ENCODE measurements at places on chromosomes 7 and 10.

DNA sequence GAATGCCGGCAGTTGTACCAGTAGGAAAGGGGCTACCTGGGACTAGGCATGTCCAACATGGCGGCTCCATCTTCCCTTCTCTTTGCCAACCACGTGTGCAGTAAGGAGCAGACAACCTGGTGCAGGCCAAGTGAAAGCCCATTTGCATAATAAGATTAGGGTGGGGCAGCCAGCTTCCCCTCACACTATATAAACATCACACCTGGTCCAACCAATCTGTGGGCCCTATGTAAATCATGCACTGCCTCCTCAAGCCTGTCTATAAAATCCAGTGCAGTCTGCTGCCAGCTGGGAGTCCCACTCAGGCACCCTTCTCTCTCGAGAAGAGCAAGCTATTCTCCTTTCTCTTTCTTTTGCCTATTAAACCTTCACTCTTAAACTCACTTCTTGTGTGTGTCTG, 429.3 kb downstream of the CALN1 start:
- DNase-seq = no peak

- no peak for DNase-seq
Observed at GRCh38 chr10:124640056-124640455, 104.1 kb downstream of the FAM53B start.

- no peak for DNase-seq
Observed at GRCh38 chr10:132940791-132941465, 1.4 kb downstream of the CFAP46 start.

DNA sequence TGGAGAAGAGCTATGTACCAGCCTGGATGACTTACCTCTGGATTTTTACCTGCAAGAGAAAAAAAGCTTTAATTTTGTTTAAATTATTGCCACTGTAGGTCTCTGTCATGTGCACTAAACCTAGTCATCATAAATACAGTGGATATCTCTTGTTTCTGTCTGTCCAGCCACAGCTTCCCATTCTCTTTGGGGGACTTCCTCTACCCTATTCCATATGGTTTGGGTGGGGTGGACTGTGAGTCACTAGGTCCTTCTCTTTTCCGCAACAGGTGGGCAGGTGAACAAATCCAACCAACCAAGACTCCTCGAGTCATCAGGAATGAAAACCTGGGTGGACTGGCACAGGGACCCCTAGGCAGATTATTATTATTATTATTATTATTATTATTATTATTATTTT, 87.3 kb upstream of the CYTH3 start:
- no peak for DNase-seq

- DNase-seq = no peak
Observed at GRCh38 chr10:69681436-69681835, 51.4 kb downstream of the FAM241B start.

- DNase-seq = no peak
Observed at GRCh38 chr10:75097666-75098285, 13.7 kb upstream of the SAMD8 start.

DNA sequence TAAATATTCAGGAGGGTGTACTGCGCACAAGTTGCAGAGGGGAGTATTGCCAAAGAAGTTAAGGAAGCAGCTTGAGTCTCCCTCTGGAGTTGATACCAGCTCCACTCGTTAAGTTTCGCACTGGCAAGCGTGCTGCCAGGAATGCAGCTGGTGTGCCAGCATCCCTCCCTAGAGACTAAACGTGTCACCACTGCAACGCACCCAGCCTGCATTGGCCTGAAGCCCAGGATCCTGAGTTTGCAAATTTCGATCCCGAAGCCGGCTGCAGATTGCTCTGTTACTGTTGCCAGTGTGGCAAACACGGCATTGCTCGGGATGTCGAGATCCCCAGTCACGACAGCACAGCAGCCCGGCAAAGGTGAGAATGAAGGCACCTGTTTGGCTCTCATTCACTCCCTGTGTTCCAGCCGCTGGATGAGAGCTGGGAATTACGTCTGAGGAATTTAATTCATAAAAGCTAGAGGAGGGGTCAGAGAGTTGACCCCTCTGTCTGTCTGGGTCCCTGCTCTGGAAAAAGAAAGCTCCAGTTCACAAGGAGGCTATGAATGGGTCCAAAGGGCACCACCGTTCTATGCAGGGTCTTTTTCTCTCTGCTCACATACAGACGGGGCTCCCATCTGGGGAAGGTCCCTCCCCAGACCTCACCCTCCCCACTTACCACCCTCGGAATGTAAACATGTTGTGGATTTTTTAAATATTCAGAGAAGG, 61.0 kb downstream of the NRP1 start:
- DNase-seq = no peak

- no peak for DNase-seq
Observed at GRCh38 chr7:24251568-24251967, 32.4 kb upstream of the NPY start.

GRCh38 chr10:87753995-87754866, 63.8 kb downstream of the ATAD1 start:
- DNase-seq = no peak

- DNase-seq = no peak
Observed at GRCh38 chr7:22733761-22734160, 6.8 kb downstream of the IL6 start.

- DNase-seq = no peak
Observed at GRCh38 chr10:120689777-120690529, 161.2 kb upstream of the WDR11 start.

- DNase-seq = peak; percentile 94
Observed at GRCh38 chr10:74176380-74177139, 25.5 kb downstream of the ADK start.

- no peak for DNase-seq
Observed at GRCh38 chr10:18279173-18279572, 138.9 kb downstream of the CACNB2 start.

DNA sequence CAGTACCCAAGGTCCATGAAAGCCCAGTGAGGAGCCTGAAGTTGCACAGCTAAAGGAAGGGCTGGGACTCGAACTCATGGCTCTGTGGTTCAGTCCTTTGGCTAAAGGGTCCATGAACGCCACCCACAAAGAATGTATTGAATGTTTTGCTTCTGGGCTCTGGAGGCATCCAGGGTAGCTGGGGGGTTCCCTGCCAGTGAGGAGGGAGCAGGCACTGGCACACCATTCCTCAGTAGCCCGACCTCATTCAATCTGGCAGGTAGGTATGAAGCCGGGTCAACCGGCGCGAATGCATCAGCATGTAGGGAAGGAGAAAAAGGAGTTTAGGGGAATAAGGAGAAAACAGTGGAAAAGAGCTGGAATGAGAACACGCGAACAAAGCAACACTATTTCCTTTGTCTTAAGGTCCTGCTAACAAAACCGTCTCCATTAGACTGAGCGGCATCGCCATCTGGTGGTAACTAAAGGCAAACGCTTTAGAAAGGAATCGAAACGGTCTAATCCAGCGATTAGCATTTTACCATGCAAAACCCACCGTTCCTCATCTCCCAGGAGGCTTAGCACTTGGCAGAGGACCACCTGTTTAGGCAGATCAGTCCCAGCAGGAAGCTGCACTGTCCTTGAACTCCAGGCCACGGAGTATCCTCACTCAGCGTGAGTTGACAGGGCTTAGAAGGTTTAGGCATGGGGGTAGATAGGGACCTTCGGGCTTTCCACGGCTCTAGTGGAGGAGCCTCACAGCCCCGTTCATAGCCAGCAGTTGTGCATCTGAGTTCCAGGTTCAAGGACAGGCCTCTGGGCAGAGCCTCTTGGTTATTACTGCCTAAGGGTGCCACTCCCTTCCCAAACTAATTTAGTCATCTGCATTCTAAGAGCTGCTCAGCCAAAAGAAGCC, 122.8 kb downstream of the UBE2H start:
- peak; percentile 32 for DNase-seq

DNA sequence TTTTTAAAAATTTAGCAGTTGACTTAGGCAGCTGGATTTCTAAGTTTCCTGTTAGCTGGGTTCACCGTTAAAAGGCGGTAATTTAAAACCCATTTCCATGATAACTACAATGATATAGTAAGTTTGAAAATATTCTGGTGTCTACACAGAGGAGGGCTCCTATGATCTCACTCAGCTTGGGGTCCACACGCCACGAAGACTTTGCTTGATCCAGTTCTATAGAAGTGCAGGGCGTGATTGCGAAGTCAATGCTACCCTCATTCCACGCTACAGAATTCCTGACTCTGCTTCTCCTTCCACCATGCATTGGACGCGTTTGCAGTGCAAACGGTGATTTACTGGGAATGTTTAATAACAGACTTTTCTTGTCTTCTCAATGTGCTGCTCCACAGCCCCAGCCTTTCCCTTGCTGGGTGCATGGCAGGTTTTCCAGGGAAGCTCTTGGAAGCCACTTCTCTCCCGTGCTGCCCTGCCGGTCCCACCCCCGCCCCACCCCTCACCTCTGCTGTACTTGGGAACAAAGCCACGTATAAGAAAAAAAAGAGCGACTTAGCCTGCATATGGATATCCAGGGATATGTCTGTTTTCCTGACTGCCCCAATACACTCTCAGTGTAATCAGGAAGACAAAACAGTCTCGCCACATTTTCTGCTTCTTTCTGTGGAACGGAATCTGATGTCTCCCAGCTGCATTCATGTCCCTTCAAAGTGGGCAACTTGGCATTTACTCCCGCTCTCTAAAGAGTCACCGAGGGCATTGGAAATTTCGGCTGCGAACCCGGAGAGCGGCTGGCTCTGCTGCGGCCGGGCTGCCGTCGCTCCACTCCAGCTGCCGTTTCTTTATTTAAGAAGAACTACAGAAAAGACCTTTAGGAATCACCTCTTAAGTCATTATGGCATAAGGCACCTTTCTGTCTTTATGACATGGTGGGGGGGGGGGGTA, 434.4 kb upstream of the MGMT start:
- no peak for DNase-seq

GRCh38 chr7:1854866-1855724, 185.0 kb downstream of the ELFN1 start:
- peak; percentile 8 for DNase-seq

GRCh38 chr10:90885176-90885575, 13.4 kb downstream of the RPP30 start:
- DNase-seq = no peak

- no peak for DNase-seq
Observed at GRCh38 chr10:23534326-23534725, 95.5 kb downstream of the OTUD1 start.

- no peak for DNase-seq
Observed at GRCh38 chr7:96299496-96299895, 22.4 kb downstream of the SLC25A13 start.

DNA sequence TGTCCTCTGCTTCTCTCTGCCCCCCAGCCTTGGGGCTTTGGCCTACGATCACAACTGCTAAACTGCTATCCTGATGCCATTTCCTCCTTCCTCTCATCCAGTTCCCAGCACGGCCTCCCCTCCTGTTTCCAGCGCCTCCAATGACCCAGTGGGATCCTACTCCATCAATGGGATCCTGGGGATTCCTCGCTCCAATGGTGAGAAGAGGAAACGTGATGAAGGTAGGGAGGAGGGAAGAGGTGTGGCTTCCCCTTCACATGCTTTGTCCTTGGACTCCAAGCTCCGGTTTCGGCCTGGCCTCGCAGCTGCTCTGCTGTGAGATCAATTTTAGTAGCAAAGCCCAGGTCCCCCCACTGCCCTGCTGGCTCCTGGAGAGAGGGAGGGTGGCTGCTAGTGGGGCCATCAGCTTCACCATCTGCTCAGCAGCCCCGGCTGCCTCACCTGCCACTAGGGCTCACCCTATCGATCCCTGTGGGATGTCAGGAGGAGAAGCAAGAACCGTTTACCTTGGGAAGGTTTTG, 35.8 kb downstream of the PAX2 start:
- DNase-seq = no peak

DNA sequence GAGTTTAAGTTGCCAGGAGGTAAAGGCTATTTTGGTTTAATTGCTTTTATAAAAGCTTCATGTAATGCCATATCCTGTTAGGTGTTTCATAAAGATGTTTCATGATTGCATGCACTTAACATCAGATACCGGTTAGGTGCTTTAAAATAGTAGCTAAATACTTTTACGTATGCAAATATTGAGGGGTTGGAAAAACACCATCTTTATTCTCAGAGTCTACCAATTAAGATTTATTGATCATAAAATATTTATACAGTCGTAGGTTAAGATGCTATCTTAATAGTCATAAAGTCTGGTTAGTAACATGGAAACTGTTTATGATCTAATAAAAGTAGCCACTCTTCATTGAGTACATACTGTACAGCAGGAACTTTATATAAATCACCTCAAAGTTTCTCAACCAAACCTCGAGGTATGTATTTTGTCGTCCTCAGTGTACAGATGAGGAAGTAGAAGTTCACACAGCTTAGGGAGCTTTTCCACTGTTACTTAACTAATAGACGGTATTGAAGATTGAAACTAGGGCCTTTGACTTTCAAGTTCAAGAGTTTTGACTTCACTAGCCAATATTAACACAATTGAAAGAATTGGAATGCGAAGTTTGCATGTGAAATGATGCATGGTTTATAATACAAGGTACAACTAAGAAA, 897.1 kb downstream of the GATA3 start:
- no peak for DNase-seq

- DNase-seq = no peak
Observed at GRCh38 chr10:101803511-101803910, 14.7 kb downstream of the OGA start.

DNA sequence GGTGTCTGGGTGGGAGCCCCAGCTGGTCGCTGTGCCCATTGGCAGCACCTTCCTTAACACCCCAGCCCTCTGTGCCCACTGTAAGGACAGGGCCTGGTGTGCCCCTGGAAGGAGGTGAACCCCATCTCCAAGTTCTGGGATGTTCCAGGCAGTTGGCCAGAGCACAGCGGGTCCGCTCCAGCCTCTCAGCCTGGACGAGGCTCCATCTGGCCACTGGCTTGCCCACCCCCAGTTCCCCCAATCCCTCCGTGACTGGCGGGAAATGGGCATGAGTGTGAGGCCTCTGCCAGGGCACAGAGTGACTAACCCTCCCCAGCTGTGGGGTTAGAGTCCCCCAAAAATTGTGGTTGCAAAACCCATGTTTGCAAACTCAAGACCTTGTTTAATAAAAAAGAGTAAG, 15.6 kb downstream of the GRIFIN start:
- DNase-seq = no peak

DNA sequence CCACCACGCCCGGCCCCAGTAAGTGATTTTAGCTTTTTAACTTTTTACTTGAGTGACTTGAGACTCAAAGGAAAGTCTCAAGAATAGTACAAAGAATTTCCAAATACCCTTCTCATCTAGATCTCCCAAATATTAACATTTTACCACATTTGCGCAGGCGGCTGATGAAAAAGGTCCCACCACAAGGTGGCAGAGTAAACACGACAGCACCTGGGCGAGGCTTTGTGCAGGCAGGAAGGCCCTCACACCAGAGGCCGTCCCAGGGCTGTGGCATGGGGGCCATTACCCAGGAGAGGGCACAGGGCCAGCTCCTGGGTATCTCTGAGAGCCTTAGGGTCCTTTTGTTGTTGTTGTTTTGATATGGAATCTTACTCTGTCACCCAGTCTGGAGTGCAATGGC, 50.0 kb upstream of the WIPI2 start:
- no peak for DNase-seq

Measured in T-helper 17 cell (primary cell).